KBM-7 (cell line): ENCODE measurements at places on chromosomes 2 and 18.

GRCh38 chr2:145690183-145690778, 1170.4 kb upstream of the ZEB2 start:
- DNase-seq, result no peak

GRCh38 chr2:233400961-233401360, 46.7 kb downstream of the DGKD start:
- no peak for DNase-seq

DNA sequence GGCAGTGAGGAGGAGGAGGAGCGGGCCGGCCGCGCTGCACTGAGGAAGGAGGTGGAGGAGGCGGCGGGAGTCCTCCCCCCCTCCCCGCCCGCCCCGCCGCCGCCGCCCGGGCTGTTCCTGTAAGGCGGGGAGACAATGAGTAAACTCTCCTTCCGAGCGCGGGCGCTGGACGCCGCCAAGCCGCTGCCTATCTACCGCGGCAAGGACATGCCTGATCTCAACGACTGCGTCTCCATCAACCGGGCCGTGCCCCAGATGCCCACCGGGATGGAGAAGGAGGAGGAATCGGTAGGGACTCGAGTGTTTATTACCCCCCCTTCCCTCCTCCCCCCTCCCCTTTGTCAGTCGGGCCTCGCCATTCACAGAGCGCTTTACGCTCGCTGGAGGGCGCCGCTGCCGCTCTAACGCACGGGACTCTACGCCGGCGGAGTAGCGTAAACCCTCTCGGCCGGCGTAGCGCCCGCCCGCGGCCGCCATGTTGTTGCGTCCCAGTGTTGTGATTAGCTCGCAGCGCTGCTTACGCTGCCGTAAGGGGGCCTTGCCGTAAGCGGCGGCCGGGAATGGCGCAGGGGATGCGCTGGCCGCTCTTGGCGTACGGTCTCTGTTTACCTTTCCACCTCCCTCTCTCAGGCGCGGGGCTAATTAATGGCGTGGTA, 460 bp downstream of the EPC2 start:
- DNase-seq, result peak; percentile 97

DNA sequence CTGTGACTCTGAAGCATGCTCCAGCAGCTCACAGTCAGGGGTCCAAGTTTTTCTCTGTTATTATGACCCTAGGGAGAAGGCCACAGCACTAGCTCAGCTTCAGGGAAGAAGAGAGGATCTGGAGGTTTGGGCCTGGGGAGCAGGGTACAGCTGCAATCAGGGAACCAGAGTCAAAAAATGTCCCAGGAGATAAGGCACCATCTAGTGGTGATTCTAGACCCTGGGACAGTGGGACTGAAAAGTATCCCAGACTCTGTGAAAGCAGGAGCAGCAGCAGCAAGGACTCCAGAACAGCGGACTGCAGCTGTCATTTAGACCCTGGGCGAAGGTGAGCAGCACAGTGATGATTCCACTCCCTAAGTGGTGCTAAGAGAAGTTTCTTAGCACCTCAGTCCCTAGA, 278.4 kb upstream of the DDX18 start:
- no peak for DNase-seq

DNA sequence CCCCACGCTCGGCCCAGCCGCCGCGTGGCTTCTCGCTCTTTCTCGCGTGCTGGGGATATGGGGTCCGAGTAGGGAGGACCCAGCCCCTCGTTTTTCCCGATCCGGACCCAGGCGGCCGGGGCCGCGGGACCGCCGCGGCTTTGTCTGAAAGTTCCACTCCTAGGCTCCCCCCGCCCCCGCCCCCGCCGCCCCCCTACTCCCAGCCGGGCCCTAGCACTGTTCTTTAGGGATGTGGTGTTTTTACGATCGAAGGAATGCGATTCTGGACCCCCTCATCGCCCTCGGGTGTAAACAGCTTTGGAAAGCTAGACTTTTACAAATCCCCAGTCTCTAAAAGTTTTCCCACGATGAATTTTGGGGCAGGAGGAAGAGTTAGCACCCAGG, 819 bp downstream of the TGIF1 start:
- DNase-seq, result no peak

DNA sequence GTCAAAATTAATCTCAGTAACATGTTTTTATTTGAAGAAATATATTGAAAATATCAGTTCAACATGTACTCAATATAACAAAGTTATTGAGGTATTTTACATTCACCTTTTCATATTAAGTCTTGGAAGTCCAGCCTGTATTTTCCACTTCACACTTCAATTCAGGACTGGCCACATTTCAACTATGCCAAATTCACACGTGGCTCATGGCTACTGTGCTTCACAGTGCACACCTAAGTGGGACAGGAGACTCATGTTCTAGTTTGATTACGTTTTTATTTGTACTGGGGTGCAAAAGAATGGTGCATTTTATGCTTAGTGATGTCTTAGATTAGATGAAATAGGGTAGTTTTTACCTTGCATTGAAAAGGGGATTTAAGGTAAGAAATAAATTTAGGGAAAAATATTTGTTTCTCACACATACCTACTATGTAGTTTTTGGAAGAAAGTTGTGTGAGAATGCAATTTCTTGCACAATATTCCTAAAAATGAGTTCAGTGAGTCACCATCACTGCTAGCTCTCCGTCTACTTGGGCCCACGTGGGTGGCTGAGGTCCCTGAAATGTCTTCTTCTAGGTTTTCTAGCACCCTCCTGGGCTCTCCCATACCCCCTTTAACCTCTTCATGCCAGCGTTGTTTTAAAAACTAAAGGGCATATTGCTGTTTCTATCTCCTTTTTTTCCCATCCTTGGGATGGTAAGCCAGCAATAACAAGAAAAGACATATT, 87.0 kb downstream of the ST6GAL2 start:
- no peak for DNase-seq

GRCh38 chr2:70305531-70305930, 3.7 kb upstream of the FAM136A start:
- no peak for DNase-seq

- no peak for DNase-seq
Observed at GRCh38 chr2:102181919-102182635, 4.7 kb upstream of the IL1RL2 start.

DNA sequence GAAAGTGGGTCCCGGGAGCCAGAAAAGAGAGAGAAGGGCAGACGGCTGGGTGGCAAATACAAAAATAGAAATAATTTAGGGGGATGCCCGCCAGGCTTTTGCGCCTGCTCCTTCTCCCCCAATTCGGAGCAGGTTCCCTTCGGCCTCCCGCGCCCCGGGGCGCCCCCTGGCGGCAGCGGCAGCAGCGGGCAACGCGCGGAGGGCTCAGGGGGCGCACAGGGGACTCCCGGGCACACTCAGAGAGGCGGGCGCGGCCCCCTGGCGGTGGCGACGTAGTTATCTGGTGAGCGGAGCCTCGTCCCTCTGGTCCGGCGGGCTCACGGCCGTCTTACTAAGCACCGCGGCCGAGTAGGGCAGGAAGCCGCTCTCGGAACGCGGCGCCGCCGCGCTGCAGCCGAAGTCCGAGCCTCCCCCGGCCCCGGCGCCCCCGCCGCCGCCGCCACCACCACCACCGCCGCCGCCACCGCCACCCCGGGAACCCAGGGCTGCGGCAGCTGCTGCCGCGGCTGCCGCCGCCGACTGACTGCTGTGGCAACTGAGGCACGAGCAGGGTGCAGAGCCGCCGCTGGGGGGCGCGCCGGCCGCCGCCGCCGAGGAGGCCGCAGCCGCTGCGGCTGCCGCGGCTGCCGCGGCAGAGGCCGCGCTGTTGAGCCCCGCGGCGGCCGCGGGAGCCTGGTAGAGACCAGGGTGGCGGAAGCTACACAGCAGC, 3.8 kb downstream of the EVX2 start:
- DNase-seq, result peak; percentile 87

DNA sequence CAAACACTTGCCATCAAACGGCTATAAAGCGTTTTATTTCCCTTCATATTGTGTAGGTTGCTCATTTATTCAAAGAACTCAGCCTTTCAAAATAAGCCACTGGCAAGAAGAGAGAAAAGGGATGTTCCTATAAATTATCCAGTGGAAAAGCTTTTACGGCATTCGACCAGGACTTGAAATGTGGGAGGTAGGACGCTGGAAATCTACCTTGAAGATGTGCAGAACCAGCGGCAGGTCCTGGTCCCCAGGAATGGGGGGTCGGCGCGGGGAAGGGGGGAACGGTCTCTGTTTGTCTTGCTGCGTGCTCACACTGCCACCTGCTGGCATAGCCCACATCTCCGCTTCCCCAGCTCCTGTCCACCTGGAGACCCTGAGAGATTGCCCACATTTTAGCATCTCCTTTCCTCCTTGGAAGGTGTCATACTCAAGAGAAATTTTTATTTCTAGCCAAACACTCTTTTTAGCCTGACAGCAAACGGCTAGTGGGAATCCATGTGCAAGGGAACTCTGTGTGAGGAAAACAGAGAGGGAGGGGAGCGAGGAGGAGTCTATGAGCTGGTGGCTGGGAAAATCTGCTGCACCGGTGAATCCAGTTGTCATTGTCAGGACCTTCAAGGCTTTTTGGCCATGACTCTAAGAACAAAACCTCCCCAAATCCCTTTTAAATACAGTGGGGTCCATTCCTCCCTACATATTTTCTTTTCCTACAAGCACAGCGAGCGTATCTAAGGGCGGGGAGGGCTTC, 349.0 kb upstream of the PKDCC start:
- peak; percentile 12 for DNase-seq

DNA sequence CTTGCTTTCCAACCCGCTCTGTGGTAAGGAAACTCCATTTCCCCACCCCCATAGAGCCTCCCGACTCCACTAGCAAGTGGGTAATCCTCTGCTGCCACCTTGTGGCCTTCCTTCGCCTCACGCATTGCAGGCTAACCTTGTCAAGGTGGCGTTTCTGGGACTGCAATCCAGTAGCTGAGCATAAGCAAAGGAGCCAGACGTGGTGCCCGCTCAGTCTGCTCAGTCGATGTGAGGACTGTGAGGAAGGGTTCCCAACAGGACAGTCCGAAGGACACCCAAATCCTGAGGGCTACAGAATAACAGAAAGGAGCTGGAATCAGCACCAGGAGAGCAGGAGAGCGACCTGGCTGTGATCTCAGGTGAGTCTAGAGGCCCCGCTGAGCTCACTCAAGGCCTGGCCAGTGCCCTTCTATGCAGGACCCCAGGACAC, 144.2 kb downstream of the SUCLG1 start:
- peak; percentile 79 for DNase-seq

GRCh38 chr2:185245216-185245615, 493.4 kb upstream of the FSIP2 start:
- DNase-seq, result no peak

DNA sequence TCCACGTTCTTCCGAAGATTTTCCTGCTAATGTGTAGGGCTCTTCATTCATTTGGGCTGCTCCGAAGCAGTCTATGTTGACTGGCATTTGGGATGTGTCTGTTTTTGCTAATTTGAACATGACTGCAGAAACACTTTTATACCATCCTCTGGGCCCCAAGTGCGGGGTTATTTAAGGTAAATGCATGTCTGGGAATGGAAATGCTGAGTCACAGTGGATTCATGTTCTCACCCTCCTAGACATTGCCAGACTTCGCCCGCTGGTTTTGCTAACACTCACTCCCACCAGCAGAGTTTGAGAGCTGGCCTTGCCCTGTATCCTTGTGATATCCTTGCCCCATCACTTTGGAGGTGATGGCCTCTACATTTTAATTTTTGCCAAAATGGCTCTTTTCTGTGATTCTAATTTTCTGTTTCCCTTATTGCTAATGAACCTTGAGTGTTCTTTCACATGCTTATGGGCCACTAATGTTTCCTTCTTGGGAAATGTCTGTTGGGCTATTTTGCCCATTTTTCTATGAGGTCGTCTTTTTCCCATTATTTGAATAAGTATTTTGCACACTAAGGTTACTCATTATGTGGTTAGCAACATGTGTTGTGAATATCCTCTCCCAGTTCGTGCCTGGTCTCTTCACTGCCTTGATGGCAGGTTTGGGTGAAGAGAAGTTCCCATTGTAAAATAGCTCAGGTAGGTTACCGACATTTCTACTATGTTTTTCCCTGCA, 204.1 kb downstream of the GLI2 start:
- no peak for DNase-seq

- DNase-seq, result no peak
Observed at GRCh38 chr18:49082714-49083688, 132.2 kb upstream of the SMAD7 start.

GRCh38 chr18:12599543-12599942, 58.4 kb downstream of the SPIRE1 start:
- no peak for DNase-seq

DNA sequence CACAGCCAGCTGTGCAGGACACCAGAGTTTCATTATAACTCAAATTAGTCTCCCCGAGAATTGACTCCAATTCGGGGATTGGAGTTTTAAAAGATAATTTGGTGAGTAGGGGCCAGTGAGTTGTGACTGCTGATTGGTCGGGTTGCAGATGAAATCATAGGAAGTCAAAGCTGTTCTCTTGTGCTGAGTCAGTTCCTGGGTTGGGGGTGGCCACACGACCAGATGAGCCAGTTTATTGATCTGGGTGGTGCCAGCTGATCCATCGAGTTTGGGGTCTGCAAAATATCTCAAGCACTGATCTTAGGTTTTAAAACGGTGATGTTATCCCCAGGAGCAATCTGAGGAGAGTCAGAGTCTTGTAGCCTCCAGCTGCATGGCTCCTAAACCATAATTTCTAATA, 82.7 kb upstream of the SLC66A3 start:
- no peak for DNase-seq

- no peak for DNase-seq
Observed at GRCh38 chr2:231394211-231395141, 1.0 kb upstream of the B3GNT7 start.

GRCh38 chr2:134284119-134284670, 30.3 kb downstream of the MGAT5 start:
- no peak for DNase-seq

GRCh38 chr18:48790226-48790863, 160.4 kb downstream of the SMAD7 start:
- no peak for DNase-seq

DNA sequence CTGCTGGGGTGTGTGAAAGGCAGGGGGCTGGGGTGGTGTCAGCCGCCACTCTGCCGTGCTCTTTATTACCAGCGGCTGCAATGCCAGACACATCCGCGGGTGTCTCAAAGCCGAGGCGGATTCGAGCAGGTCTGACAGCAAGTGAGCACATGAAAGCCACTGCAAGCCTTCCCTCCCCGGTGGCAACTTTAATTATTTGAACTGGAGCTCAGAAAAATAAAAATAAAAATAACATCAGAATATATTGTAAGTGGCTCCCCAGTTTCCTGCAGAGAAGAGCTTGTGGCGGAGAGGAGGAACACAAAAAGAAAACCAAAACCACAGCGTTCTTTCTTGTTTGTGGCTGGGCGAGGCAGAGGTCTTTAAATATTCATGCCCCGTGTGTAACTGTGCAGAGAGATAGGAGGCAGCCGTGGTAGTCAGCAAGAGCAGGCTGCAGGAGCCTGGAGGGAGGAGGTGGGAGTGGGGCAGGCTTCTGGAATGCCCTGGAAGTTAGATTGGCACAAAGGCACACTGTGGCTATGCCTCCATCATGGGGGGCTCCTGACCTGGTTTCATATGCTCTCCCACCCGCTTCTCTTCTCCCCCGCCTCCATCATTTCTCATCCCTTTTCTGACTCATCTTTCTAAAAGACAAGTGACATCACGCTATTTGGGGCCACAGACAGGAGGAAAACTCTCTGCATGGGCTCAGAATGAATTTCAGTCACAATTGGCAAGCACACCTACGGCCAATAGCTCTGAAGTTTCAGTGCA, 199.8 kb downstream of the CLIP4 start:
- DNase-seq, result peak; percentile 52
